ENCODE measurements at places on chromosomes 11 and 22.

DNA sequence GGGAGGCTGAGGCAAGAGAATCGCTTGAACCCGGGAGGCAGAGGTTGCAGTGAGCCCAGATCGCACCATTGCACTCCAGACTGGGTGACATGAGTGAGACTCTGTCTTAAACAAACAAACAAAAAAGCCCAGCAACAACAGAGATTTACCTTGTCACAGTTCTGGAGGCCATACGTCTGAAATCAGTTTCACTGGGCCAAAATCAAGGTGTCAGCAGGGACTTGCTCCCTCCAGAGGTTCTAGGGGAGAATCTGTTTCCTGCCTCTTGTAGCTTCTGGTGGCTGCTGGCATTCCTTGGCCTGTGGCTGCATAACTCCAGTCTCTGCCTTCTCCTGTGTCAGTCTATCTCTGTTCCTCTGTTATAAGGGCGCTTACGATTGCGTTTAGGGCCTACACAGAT lies 1.5 kb downstream of the DDX10 start:
- DNase-seq: no peak

DNA sequence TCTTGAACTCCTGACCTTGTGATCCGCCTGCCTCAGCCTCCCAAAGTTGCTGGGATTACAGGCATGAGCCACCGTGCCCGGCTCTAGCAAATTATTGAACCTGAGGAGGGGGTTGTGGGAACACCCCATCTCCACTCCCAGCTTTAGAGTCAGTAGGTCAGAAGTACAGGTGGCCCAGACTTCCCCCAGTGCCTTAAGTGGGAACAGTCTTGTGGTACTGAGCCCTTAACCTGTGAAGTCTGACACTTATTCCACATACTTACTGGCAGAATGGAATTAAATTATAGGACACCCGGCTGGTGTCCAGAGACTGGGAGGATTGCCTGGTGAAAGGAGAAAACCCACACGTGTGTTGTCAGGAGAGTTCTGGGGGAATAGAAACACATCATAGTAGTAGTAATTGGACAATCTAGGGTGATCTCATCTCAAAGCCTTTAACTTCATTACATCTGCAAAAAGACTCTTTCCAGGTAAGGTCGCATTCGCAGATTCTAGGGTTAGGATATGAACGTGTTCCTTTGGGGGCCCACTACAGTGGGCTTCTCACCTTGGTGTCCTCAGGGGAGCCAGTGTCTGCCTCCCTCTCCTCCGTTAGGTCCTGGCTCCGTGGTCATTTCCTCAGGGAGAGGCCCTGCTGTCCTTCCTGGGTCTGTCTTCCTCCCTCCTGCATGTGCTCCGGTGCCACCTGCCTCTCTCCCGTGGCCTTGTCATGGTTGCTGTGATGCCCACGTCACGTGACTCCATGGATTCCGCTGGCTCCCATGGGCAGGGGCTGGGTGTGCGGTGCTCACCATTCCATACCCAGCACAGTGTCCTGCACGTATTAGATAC lies 63.8 kb downstream of the BCR start:
- DNase-seq: no peak

GRCh38 chr11:65743681-65744025 lies 23.1 kb upstream of the RNASEH2C start:
- no peak for DNase-seq

DNA sequence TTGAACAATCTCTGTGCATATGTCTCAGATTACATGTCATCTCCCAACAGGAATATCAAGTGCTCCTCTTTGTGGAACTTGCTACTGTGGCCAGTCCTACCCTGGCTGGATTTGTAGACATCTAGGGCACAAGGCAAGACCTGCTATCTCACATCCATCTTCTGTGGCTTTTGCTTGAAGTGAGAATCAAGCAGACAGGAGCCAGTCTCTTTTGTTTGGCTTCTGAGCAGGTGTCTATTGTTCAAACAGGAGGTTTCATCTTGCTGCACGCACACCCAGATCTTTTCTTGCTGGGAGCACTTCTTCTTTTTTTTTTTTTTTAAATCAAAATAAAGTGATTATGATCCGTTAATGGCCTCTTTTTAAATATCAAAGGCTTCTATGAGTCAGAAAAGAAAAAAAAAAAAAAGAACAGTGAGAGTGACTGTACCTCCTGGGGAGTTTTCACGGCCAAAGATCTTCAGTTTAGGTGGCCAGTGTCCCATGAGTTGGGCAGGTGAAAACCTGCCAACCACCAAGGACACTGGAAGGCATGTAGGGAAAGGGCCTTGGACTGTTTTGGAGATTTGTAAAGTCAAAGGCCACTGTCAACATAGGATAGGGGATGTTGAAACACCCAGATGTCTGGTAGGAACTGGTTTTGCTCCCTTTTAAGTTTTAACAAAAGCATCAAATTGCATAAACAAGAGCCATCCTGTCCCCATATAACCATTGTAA lies 78.1 kb downstream of the CD44 start:
- DNase-seq: no peak

DNA sequence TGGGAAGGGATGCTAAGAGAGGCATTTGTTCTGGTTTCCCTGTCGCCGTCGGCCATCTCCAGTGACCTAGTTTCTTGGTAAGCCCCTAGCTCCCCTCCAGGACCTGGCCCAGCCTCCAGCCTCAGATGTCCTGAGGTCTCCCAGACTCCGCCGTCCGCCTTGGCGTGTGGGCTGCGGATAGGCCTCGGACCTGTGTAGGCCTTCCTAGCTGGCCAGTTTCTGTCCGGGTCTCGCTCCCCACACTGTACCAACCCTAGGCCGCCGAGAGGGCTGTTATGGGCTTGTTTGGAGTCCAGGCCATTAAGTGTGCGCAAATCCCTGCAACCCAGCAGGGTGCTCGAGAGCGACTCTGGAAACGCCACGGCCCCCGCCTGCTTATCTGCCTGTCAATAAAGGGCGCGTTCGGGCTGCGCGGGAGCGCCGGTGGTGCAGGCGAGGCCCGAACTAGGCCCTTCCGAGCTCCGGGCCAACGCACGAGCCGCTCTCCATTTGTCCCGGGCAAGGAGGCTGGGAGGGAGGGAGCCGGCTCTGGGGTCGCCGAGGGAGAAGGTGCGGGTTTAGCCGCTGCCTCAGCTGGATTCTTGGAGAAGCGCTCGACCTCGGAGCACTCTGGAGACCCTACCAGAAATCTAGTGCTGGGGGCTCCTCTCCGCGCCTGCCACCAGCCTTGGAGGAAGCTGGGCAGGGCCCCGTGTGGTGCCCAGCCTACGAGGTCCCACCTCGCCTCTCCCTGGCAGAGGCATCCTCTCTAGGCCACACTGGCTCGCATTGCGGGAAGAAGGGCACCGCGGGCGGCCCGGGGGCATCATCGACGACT lies 8.7 kb upstream of the PAX6 start:
- DNase-seq: no peak

GRCh38 chr11:11347592-11347991 lies 5.5 kb downstream of the CSNK2A3 start:
- DNase-seq: no peak

- peak; percentile 18 for DNase-seq
These were observed 14.4 kb downstream of the POU2AF2 start for GRCh38 chr11:111259896-111260295.

DNA sequence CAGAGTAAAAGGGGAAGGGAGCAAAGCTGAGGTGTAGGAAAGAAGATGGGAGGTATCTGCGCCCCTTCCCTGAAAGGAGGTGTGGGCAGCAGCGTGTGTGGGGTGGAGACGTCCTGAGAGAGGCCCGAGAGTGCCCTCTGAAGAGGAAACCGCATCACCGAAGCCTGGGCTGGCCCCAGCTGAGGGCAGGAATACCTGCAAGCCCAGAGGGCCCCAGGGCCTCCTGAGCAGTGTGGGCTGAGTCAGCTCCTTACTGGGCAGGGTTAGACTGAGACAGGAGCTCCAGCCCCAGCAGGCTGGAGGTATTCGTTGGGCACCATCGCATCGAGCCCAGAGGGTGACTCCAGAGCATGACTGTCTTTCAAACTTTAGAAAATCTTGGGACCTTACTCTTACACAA lies 534.0 kb upstream of the B3GAT1 start:
- DNase-seq: no peak

- DNase-seq: peak; percentile 53
These were observed 13.0 kb downstream of the INTS4 start for GRCh38 chr11:77981346-77981947.

DNA sequence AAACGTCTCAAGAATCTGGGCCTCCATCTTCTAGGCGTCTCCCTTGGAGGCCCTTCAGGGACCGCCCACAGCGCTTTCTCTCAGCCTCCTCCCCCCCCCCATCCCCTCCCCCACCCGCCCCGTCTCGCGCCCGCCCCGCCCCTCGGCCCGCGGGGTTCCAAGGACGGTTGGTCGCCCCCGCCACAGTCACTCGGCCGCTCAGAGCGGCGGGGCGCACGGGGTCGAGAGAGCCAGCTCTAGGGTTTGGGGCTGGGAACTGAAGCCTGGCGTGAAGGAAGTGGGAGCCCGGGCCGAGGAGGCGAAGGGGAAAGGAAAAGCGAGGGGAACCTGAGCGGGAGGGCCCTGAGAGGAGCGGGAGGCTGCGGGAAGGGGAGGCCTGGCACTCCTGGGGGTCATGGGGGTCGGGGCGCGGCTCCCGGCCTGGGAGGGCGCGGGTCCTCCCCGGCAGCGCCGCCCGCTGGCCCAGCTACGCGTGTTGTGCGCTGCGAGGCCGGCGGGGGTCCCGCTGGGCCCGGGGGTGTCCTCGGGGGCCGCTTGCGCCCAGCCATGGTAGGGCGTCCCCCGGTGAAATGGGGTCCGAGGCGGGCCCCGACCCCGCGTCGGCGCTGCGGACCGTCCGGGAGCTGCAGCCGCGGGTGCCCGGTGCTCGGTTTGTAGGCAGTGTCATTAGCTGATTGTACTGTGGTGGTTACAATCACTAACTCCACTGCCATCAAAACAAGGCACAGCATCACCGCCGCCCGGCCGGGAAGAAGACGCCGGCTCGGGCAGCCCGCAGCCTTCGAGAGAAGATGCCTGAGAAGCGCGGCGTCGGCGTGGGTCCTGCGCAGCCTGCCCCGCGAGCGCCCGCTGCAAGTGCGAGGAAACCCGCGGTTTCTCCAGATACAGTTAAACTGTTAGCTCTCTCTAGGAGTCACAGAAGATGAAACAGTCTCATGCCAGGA lies at the start of gene BTG4:
TSS of gene BTG4 (minus strand) at position 91 of the 944 bp plus-strand sequence. CDS start 13,610 bp downstream, outside the sequence.
- no peak for DNase-seq

DNA sequence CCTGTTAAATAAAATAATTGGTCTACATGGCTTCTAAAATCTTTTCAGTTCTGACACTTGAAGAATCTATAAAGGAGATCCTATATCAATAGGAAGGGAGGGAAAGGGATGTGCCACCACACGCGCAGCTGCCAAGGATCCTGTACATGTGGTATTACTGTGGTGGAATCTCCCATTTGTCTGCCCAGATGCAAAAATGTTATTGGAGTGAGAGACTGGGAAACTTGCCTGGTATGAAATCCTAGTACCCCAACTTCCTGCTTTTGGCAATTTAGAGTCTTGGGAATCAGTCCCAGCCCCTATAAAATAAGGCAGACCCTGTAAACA lies 81.9 kb upstream of the PICALM start:
- no peak for DNase-seq

DNA sequence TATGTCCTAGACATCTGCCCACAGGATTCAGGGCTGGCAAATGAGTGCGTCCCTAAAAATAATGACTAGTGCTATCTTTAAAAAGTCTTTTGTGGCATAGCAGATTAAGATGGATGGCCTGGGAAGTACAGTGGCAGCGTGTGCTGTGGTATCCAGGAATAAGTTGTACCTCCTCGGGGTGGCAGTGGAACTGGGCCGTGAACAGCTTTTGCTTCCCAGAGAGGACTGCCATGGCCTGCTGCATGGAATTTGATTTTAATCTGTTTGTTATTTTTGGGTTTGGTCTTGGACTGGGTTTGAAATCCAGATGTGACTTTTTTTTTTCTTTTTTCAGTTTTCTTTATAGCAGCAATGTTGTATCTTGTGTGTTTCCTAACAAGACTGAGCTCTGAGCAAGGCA lies 71.3 kb upstream of the PARVG start:
- DNase-seq: no peak

DNA sequence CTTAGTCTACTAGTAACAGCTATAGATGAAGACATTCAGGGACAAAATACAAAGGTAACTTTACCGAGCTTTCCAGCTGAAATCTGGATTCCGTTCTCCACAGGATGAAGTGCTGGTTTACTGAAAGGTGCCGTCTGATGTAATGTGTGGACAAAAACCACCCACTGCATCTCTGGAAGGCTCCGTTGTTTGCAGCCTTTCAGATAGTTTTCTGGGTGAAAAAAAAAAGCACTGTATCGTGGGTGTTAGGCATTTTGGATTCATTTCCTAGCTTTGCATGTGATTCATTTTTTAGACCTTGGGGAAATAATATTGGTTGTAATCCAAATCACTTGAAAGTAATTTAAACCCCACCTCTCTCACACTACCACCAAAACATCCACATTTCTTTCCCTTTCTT lies 10.4 kb downstream of the JAM3 start:
- no peak for DNase-seq

DNA sequence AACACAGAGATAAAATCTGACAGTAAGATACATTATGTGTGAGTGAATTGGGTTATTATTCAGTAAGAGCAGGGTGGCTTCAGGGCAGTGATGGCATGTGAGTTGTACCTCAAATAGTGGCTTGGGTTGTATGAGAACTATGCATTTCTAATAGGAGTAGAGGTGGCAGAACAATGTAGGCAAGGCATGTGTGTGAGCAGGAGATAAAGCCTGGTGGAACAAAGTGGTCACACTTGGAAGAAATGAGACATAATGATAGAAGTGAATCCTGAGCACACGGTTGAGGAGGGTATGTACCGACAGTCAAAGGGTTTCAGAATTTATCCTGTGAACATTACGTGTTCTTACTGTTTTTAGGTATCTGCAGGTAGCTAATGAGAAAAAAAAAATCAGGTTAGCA lies 159.3 kb downstream of the CASP12 start:
- DNase-seq: no peak

- DNase-seq: peak; percentile 41
These were observed 178.6 kb downstream of the MIAT start for GRCh38 chr22:26835929-26836528.

DNA sequence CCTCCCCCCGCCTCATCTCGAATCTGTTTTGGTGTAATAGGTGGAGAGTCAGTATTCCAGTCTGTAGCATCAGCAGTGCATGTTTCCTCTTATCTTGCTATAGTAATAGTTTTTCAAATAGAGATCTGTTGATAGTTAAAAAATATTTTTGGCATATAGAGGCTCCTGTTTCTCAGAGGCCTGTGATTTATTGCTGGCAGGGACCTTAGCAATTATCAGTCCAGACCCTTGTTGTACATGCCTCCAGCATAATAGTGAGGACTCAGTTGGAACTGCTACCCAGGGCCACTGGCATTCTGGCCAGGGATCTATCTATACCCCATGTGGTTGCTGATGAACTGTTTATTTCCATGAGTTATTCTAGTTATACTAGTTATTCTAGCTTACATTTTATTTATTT lies 52.6 kb downstream of the SPECC1L start:
- no peak for DNase-seq

- no peak for DNase-seq
These were observed 50.3 kb upstream of the MYEOV start for GRCh38 chr11:69243496-69244200.

DNA sequence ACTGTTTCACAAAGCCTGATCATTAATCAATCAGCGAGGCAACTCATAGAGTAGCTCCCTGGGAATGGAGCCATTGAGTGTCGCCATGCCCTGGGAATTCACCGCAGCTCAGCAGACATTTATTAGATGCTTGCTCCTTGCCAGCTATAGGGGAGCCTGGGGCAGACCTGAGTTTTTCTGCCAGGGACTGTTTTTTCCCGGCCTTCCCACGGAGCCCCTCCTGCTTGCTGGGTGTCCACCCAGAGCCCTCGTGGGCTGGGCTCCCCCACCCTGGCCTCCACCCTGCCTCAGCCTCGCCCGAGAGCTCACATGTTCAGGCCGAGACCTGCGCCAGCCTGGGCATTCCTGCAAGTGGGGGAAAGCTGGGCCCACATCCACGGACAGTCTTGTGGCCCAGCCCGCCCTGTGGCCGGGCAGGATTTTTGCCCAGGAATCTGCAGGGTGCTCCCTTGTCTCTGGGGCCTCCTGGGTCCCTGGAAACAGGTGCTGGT lies 64.9 kb downstream of the SMIM38 start:
- DNase-seq: no peak
